Caco-2 (cell line): ENCODE measurements at places on chromosomes 16 and 17. TPM values are rescaled to one million over a fixed set of nuclear protein-coding genes. Genes with fewer than 3 reads are reported as not detected.

DNA sequence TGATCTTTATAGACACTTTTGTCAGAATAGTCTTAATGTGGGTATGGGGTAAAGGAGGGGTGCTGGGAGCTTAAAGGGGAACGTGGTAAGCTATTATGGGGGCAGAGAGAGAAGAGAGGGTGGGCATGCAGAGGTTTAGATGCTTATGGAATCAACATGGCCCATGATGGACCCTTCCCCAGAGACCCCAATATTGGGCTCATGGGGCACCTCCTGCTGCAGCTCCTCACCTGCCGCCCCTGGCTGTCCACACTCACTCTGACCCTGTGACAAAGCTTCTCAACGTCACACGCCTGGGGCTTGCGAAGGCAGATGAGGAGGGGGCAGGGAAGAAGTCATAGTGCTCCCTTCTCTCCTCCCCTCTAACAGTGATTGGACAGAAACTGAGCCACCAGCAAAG, 95.3 kb downstream of the SHISA6 start:
- H3K36me3 ChIP-seq, result no peaks in the 10 kb centered on the region
- DNase-seq, result no peak
- no peaks in the 10 kb centered on the region for H3K27me3 ChIP-seq
- H3K4me1 ChIP-seq, result no peaks in the 10 kb centered on the region
- H3K4me3 ChIP-seq, result no peak overlapping the region

GRCh38 chr16:35352431-35352830, 1893.0 kb downstream of the TP53TG3F start:
- no peak overlapping the region for H3K4me3 ChIP-seq
- no peaks in the 10 kb centered on the region for H3K27me3 ChIP-seq

ACSM2A gene
- not detected in 2 replicates for total RNA-seq

DNA sequence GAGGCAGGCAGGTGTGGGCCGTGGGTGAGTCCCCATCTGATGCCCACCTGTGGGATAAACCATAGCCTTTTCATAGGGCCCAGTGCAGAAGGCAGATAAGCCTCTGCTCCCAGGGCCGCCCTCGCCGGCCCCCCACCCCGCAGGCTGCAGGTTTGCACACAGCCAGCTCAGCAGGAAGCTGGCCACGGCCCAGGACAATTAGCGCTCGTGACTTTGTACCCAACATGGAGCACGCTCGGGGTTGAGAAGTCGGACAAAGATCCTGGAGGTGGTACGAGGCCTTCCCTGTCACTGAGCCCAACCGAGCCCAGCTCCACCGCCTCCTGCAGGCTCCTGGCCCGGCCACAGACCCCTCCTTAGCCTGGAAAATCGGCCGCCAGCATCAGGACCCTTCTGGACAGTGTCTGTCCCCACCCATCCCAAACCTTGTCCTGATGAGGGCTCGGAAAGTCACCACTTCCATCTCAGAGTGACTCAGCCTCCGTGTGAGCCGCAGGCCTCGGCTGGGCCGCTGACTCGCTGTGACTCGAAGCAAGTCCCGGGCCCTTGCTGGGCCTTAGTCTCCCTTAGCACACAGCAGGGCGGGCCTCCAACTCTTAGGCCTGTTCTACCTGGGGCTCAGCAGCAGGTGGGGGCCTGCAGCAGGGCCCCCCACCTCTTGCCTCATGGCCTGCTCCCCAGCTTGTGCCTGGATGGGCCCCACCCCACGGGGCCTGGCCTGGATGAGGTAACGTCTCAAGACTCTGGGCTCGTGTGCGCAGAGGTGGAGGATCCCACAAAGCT, 22.7 kb downstream of the FAM83G start:
- peaks cover 1% of the 10 kb centered on the region; the same call in 1 of the 2 replicates for H3K36me3 ChIP-seq
- peaks cover 20% of the 10 kb centered on the region for H3K4me1 ChIP-seq
- H3K27me3 ChIP-seq, result no peaks in the 10 kb centered on the region
- peak overlapping the region; percentile 46 for H3K27ac ChIP-seq
- DNase-seq, result no peak

GRCh38 chr17:19369846-19370492, 7.4 kb upstream of the B9D1 start:
- H3K27me3 ChIP-seq, result no peaks in the 10 kb centered on the region
- peaks cover 5% of the 10 kb centered on the region for H3K4me1 ChIP-seq
- no peak overlapping the region for H3K4me3 ChIP-seq
- no peak overlapping the region for H3K27ac ChIP-seq
- DNase-seq, result no peak

DNA sequence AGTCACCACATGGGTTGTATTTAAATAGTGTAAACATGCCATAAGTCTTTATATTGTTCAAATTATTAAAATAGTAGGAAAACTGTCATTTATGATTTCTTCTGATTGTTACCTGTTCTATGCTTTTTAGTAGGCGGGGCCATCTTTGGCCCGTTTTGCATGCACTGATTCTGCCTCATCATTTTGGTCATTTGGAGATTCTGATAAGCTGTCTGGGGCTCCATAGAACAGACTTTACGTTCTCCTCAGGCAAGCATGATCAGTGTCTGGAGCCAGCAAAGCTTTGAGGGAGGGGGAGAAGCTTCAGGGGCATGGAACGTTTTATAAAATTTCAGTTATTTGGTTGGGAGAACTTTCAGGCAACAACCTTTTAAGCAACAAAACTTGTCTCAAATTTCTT, 8.8 kb downstream of the NDEL1 start:
- H3K27me3 ChIP-seq, result no peaks in the 10 kb centered on the region
- DNase-seq, result no peak
- H3K27ac ChIP-seq, result no peak overlapping the region

DNA sequence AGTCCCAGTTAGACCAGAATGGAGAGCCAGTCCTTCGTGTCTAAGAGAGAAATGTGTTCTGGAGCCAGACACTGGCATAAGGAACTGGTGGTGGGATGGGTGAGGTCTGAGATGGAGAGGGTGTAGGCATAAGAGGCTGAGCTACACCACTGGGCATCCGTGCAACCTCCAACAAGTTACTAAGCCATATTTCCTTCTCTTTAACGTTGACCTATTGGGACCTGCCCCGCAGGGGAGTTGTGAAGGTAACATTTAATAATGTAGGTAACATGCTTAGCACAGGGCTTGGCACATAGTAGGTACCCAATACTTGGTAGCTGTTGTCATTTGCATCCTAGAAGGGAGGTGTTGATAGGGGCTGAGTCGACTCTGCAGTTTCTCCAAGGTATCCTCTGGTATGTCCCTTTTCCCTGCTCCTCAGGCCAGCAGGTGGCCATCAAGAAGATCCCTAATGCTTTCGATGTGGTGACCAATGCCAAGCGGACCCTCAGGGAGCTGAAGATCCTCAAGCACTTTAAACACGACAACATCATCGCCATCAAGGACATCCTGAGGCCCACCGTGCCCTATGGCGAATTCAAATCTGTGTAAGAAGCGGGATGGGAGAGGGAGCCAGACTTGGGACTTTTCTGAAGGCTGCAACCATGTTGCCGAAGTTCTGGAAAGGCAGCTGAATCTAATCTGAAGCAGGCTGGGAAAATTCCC, 1.2 kb downstream of the MAPK7 start:
- peak overlapping the region; percentile 80 for H3K4me3 ChIP-seq
- H3K4me1 ChIP-seq, result peaks cover 11% of the 10 kb centered on the region
- H3K27ac ChIP-seq, result peak overlapping the region; percentile 96
- peaks cover 4% of the 10 kb centered on the region for H3K36me3 ChIP-seq
- DNase-seq, result no peak

OSBPL7 gene
- total RNA-seq, result 46.8 and 48.3 TPM in 2 replicates

ATPAF2 gene
- total RNA-seq, result 37.9 and 40.3 TPM in 2 replicates

DNA sequence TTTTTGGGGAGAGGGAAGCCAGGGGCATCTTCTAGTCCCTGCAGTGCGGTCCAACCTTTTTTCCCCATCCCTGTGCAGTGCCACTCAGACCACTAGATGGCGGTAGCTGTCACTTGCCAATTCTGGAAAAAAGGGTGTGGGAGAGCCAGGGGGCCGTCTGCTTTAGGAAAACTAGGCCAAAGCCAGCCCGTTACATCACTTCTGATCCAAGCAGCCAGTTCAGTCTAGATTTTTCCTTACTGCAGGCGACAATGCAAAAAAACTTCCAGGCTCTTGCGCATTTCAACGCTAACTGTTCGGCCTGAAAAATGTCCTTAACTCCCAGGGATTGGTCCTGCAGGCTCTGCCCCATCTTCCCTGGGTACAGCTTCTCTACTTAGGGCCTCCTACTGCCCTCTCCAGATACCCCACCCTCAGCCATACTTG, 69.2 kb upstream of the CES5A start:
- H3K27ac ChIP-seq, result no peak overlapping the region
- no peaks in the 10 kb centered on the region for H3K27me3 ChIP-seq
- no peaks in the 10 kb centered on the region for H3K36me3 ChIP-seq
- DNase-seq, result peak; percentile 67
- peaks cover 9% of the 10 kb centered on the region; the same call in 1 of the 2 replicates for H3K4me1 ChIP-seq

KCNH6 gene
- total RNA-seq, result not detected in 2 replicates

- no peak overlapping the region for H3K27ac ChIP-seq
- H3K36me3 ChIP-seq, result no peaks in the 10 kb centered on the region
- H3K27me3 ChIP-seq, result no peaks in the 10 kb centered on the region
- no peak for DNase-seq
- H3K4me1 ChIP-seq, result peaks cover 21% of the 10 kb centered on the region
Measured at GRCh38 chr16:31480851-31481536, 1.9 kb upstream of the SLC5A2 start.

- H3K27ac ChIP-seq, result no peak overlapping the region
- no peaks in the 10 kb centered on the region for H3K36me3 ChIP-seq
- DNase-seq, result no peak
Measured at GRCh38 chr17:8836821-8837562, 30.5 kb downstream of the PIK3R6 start.

ALOX15 gene
- total RNA-seq, result 0.21 and 0.50 TPM in 2 replicates

CCL22 gene
- 0.44 and 0.68 TPM in 2 replicates for total RNA-seq

RASD1 gene
- total RNA-seq, result 11.0 and 14.8 TPM in 2 replicates

GRCh38 chr17:82734987-82735866, at the start of gene FN3K:
FN3K (plus strand) TSS chr17:82735615; CDS start chr17:82735637, 22 bp downstream.
- peak; percentile 89 for DNase-seq
- H3K4me1 ChIP-seq, result no peaks in the 10 kb centered on the region
- H3K36me3 ChIP-seq, result peaks cover 6% of the 10 kb centered on the region
- peak within 1 kb of the TSS; percentile 90 for H3K4me3 ChIP-seq

DNA sequence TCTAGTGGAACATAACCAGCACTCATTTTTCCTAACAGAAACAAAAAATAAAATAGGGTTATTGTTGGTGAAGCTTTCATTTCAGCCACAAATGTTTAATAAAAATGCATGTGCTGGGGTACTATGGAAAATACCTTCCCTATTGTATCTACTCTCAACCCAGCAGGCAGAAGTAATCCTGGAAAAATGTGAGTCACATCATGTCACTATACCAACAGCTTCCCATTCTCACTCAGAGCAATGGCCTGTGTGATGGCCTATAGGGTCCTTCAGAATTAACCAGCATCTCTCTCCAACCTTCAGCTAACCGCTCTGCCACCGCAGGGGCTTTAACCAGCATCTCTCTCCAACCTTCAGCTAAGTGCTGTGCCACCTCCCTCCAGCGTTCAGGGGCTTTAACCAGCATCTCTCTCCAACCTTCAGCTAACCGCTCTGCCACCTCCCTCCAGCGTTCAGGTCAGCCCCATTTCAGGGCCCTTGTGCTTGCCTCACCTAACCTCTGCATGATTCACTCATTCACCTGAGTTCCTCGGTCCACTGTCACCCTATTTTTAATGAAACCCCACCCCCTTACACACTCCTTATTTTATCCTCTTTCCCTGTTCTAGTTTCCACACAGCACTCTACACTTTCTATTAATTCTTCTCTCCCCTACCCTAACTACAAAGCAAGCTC, 34.0 kb downstream of the UBE2G1 start:
- H3K4me1 ChIP-seq, result peaks cover 15% of the 10 kb centered on the region
- no peaks in the 10 kb centered on the region for H3K27me3 ChIP-seq
- H3K36me3 ChIP-seq, result no peaks in the 10 kb centered on the region
- DNase-seq, result no peak

GRCh38 chr17:77966476-77966875, 8.0 kb downstream of the TNRC6C start:
- H3K4me3 ChIP-seq, result no peak overlapping the region
- H3K27me3 ChIP-seq, result no peaks in the 10 kb centered on the region
- H3K4me1 ChIP-seq, result no peaks in the 10 kb centered on the region
- H3K36me3 ChIP-seq, result no peaks in the 10 kb centered on the region
- DNase-seq, result no peak
- H3K27ac ChIP-seq, result no peak overlapping the region

NPW gene
- total RNA-seq, result 6.1 and 8.8 TPM in 2 replicates

DNA sequence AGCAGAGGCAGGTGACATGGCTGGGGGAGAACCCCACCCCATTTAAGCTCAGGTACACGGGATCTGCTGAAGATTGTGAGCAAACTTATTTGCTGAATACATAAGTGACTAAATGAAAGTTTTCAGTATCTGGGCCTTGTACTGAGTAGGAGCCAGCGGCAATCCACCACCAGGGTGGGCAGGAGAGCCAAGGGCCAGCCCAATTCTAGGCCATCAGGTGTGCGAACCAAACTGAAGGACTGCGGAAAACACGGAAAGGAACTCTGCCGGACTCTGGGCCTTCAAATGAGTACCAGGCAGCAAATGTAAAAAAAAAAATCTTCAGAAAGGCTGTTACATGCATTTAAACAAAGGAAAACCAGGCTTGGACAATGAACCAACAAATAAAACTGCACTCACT, 19.7 kb downstream of the ARHGAP17 start:
- DNase-seq, result no peak
- peak overlapping the region; percentile 1 for H3K27ac ChIP-seq
- H3K4me3 ChIP-seq, result no peak overlapping the region
